NB4 (cell line): ENCODE measurements at places on chromosomes 1 and 21.

DNA sequence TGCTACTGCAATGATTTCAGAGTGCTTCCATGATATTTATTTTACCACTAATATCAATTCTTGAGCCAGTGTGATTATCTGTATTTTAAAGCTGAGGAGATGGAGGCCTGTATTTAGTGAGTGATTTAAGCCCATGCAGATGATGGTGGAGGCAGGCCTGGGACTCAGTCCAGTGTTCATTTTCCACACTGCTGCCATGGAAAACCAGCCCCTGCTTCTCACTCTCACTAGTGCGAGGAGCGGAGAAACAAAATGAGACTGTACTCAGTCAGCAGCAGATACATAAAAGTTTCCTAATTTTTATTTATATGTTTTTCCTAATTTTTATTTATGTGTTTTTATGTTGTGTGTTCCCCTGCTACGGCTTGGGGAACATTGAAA lies 32.8 kb downstream of the LRRC8B start:
- DNase-seq = no peak

GRCh38 chr1:1211541-1212441 lies 2.2 kb downstream of the TNFRSF4 start:
- peak; percentile 20 for DNase-seq

GRCh38 chr21:46253610-46254124 lies 25.1 kb upstream of the LSS start:
- peak; percentile 87 for DNase-seq

- DNase-seq = peak; percentile 23
These were observed 104.1 kb downstream of the SIK1 start for GRCh38 chr21:43322805-43323204.

GRCh38 chr1:242839101-242839500 lies 314.6 kb upstream of the PLD5 start:
- no peak for DNase-seq
